ENCODE measurements at places on chromosomes 13 and 19.

GRCh38 chr13:25118378-25118905, 22.5 kb downstream of the PABPC3 start:
- DNase-seq = no peak

- DNase-seq = no peak
Observed at GRCh38 chr19:41595890-41596280, 19.9 kb downstream of the CEACAM21 start.

- DNase-seq = no peak
Observed at GRCh38 chr13:111338841-111339240, 18.4 kb downstream of the TEX29 start.

GRCh38 chr13:70108356-70109105, at the start of gene KLHL1:
TSS of gene KLHL1 (minus strand) at chr13:70108452. CDS start at chr13:70107699, 753 bp downstream.
- no peak for DNase-seq

DNA sequence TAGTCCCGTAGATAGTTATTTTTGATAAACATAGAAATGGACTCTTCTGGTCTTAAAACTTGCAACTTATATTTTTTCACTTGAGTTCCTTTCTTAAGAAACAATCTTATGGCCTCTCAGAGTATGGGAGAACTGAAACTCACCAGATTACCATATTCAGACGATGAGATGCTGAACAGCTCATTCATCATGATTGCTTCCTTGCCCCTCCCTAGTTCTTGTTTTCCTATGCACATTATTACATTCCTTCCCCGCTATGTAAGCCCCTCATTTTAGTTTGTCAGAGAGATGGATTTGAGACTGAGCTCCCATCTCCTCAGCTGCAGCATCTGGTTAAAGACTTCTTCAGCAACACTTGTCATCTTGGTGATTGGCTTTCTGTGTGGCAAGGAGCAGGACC, 158.5 kb downstream of the SLITRK6 start:
- DNase-seq = no peak

DNA sequence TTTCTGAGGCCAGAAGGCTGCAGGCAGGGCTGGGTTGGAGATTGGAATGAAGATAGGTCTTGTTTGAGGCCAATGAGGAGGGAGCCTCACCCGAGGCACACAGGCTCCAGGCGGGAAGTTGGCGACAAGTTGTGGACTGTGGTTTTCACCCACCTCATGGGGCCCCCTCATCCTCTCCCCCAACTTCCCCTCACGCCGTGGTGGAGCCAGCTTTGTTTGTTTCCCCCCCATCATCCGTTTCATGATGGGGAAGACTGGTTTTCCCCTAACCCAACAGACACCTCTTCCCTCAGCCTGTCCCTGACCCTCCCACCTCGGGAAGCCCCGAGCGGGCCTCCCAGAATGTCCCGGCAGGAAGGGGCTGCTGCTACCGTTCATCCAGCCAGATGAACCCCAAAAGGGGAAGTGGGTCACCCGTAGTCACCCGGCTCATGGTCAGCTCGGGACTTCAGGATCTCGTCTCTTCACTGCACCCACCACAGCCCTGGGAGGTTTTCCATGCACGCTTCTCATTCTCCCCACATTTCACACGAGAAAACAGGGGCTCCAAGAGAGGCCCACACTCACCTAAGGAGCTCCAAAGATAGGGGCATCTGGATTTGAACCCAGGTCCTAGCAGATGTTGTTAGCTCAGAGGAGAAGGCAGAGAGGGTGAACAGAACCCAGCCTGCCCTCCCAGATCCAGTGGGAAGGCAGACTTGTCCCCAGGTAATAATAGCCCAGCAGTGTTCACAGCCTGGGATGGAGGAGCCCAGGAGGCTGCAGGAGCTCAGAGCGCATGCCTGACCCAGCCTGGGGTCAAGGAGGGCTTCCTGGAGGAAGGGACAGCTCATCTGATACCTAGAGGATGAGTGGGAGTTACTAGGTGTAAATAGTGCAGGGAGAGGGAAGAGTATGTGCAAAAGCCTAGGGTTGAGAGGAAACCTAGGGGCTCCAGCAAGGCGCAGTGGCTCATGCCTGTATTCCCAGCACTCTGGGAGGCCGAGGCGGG, 23.5 kb downstream of the CEACAM16 start:
- no peak for DNase-seq

DNA sequence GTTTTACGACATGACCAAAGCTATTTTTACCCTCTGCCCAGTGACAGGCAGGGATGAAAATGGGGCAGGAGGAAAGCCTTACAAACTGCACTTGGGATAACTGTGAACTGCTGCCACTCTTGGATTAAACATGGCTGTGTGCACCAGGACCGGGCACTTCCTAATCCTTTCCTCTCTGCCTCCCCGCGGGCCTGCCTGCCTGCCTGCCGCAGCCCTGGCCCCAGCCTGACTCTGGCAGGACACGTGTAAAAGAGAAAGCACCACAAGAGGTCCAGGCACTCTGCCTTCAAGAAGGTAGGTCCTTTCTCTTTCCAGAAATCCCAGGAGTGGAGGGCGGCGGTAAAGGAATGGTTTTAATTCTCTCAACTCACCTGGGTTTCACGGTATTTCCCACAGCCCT, 4.8 kb downstream of the TSHZ3 start:
- no peak for DNase-seq

DNA sequence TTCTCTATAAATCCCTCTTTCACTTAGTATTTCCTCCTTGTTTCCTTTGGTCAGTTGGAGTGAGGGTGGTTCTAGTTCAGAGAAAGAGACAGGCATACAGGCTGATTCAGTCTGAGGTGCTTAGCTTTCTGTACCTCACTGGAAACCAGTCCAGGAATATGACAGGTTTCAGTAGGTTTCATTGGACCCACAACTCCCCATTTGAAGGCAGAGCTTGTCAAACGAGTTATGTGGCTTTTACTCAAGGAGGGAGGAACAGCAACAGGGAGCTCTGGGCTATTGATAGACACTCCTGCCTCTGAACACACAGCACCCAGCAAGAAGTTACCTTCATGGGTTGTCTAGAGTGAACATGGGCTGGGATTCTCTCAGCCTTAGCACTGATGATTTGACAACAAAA, 14.5 kb downstream of the ACTN4 start:
- DNase-seq = no peak

DNA sequence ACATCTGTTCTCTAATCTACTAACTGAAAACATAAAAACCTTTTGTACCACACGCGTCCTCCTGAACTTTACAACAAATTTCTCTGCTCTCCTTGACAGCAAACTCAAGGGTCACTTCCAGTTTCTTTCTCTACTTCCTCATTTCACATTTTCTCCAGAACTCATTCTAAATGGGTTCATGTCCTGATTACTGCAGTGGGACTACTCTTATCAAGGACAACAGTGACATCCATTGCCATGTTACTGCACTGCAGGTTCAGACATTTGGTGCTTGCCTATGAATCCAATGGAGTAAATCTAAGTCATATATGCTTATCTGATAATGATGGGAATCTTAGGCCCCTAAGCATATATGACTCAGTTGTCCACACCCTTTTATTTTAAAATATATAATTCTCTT, 35.3 kb downstream of the FPR3 start:
- DNase-seq = no peak

DNA sequence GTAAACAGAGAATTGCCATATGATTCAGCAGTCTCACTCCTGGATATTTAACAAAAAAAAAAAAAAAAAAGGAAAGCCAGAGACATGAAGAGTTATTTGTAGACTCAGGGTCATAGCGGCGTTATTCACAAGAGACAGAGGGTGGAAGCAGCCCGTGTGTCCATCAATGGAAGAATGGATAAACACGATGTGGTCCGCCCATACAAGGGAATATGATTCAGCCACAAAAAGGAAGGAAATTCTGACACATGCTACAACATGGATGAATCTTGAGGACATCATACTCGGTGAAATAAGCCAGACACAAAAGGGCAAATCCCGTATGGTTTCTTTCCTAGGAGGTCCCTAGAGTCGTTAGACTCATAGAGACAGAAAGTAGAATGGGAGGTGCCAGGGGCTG, 14.8 kb downstream of the ACSBG2 start:
- DNase-seq = no peak

GRCh38 chr19:42596391-42597072, 1.8 kb upstream of the CEACAM8 start:
- DNase-seq = peak; percentile 56

DNA sequence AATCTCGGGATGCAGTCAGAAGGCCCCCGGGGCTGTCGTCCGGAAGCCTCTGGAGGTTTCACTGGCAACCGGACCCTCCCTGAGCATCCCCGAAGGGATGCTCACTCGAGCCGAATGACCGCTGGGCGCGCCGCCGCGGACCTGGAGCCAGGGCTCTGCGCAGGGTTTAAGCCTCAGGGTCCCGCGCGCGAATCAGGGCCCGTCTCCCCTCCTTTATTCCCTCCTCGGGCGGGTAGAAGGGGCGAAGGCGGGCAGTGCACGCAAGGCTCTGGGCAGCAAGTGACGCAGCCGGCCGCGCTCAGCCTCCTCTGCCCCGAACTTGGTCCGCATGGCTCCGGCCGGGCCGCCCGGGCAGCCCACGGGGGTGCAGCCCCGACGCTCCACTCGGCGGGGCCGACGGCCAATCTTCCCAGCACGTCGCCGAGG, 572 bp downstream of the SHISA2 start:
- no peak for DNase-seq

- no peak for DNase-seq
Observed at GRCh38 chr13:21641629-21642028, 29.2 kb upstream of the FGF9 start.

DNA sequence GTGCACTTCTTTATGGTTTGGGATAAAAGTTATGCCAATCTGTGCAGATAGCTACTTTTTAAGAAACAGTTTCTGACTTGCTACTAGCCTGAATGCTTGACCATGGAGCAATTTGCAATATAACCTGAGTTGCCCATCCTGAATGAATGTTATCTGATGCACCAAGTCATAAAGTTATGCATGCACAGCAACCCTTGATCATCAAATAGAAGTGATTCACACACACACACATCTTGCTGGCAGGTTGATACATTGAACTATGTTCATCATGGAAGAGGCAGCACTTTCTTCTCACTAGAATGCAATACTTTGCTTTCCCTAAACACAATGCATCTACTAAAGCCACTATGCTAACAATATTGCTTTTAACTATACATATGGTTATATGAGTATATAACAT, 311.5 kb downstream of the RFC3 start:
- DNase-seq = no peak

GRCh38 chr13:65912516-65912915, 1317.6 kb downstream of the PCDH9 start:
- no peak for DNase-seq

- no peak for DNase-seq
Observed at GRCh38 chr19:30420881-30421280, 48.7 kb downstream of the ZNF536 start.

- DNase-seq = no peak
Observed at GRCh38 chr19:35118268-35119020, 2.8 kb downstream of the FXYD3 start.

DNA sequence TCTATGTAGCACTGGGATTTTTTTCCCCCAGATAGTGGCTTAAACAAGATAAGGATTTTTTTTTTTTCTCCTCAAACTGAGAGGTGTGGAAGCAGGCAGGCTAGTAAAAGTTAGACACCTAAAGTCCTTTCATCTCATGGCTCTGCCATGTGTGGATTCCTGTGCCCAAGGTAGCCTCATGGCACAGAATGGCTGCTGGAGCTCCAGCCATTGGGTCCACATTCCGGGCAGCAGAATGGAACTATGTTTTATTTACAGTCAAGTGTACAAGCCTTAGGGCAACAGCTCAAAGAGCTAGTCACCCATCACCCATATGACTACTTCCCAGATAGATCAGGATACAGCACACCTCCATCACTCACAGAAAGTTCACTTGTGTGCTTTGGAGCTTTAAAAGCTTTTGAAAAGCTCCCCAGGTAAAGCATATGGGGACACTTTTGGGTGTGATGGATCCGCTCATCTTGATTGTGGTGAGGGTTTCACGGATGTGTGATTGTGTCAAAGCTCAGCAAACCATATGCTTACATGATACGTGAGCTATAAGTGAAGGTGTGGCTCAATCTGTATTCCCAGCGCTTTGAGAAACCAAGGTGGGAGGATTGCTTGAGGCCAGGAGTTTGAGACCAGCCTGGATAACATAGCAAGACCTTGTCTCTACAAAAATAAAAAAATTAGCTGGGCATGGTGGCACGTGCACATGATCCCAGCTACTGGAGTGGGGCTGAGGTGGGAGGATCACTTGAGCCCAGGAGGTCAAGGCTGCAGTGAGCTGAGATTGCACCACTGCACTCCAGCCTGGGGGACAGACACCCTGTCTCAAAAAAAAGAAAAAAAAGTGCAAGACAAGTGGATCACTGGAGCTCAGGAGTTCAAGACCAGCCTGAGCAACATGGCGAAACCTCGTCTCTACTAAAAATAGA, 18.1 kb downstream of the PGLS start:
- DNase-seq = no peak

DNA sequence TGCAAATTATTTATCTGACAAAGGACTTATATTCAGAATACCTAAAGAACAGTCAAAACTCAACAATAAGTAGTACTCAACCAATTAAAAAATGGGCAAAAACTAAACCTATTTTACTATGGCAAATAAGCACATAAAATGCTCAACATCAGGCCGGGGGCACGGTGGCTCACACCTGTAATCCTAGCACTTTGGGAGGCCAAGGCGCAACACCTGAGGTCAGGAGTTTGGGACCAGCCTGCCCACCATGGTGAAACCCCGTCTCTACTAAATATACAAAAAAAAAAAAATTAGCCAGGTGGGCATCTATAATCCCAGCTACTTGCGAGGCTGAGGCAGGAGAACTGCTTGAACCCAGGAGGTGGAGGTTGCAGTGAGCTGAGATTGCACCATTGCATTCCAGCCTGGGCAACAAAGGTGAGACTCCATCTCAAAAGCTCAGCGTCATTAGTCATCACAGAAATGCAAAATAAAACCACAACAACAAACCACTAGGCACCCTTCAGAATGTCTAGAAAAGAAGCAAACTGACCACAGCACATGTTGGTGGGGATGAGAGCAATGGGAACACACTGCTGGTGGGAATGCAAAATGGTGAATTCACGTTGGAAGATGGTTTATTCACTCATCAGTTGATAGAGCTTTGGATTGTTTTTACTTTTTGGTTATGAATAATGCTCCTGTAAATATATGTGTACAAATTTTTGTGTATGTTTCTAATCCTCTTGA, 180.6 kb upstream of the SOX1 start:
- no peak for DNase-seq

GRCh38 chr19:47660435-47660832, 51.5 kb downstream of the BICRA start:
- DNase-seq = no peak

GRCh38 chr19:17415121-17415520, 4.7 kb upstream of the MVB12A start:
- no peak for DNase-seq

GRCh38 chr19:35142606-35143230, 337 bp upstream of the FXYD7 start:
- DNase-seq = peak; percentile 65

- no peak for DNase-seq
Observed at GRCh38 chr13:51034906-51035305, 76.2 kb downstream of the C13orf42 start.

GRCh38 chr19:49255674-49256073, 69.3 kb downstream of the SLC6A16 start:
- DNase-seq = no peak

GRCh38 chr19:43476606-43477005, 11.2 kb upstream of the LYPD3 start:
- no peak for DNase-seq

GRCh38 chr13:45851956-45852355, 403 bp upstream of the SIAH3 start:
- DNase-seq = no peak

GRCh38 chr19:45136507-45137178, 24.1 kb downstream of the NKPD1 start:
- DNase-seq = no peak

- no peak for DNase-seq
Observed at GRCh38 chr19:8397271-8397670, 7.1 kb downstream of the RAB11B start.

All from activated B cell treated with CpG ODN at 0.5 μM for 24 hours (primary cell).